Stimulated activated CD4-positive, alpha-beta T cell treated with anti-CD3 and anti-CD28 coated beads, TNF-alpha, amount 100 ng/mL, for 48 hours (primary cell): ENCODE measurements at places on chromosomes 3 and 15.

GRCh38 chr3:124260206-124260915 is 268.4 kb upstream of the ROPN1 start:
- no peak for DNase-seq

- no peak for DNase-seq
Measured at GRCh38 chr15:86865920-86866319, 786.2 kb downstream of the AGBL1 start.

DNA sequence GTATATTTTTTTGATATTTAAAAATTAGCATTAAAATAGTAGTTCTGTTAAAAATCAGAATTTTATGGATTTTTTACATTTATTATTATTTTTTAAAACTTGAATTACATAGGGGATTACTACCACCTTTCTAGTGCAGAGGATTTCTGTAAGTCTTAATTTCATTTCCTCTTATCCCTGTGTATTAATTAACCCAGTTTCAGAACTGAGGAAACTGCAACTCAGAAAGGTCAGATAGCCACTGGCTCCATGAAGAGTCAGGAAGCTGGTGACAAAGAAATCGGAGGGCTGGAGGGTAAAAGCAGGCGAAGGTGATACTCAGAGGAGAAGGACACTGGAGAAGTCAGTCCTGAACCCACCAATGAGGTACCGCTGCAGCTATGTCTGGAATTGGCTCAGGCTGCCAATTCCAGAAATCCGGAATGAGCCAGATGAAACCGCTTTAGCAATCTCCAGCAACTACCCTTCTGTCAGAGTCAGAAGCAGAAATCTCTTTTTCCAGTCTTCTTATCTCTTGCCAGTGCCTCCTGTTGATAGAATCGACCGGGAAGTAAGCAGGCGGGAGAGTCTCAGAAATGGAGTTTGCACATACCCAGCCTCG is 308.5 kb downstream of the SV2B start:
- DNase-seq, result no peak

- no peak for DNase-seq
Measured at GRCh38 chr3:31105011-31105410, 210.6 kb upstream of the GADL1 start.

GRCh38 chr3:152656214-152656971 is 178.5 kb upstream of the P2RY1 start:
- DNase-seq, result no peak
